ENCODE measurements at places on chromosomes 3 and 15.

DNA sequence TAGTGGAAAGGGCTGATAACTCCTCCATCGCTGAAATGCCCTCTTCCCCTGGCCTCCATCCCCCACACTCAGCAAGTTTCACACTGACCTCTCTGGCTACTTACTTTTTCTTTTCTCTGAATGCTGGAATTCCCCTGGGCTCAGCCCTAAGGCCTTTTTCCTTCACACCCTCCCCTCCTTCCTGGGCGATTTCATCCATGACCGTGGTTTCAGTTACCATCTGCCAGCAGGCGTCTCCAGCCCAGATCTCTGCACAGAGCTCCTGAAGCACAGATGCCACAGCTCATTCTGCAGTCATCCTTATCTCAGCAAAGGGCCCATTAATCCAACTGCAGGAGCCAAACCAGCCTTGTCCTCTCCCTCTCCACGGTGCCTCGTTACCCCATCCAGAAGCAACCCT, 114.0 kb downstream of the RFTN1 start:
- DNase-seq: no peak

GRCh38 chr15:64521201-64521600, 60.8 kb downstream of the ZNF609 start:
- DNase-seq: no peak

DNA sequence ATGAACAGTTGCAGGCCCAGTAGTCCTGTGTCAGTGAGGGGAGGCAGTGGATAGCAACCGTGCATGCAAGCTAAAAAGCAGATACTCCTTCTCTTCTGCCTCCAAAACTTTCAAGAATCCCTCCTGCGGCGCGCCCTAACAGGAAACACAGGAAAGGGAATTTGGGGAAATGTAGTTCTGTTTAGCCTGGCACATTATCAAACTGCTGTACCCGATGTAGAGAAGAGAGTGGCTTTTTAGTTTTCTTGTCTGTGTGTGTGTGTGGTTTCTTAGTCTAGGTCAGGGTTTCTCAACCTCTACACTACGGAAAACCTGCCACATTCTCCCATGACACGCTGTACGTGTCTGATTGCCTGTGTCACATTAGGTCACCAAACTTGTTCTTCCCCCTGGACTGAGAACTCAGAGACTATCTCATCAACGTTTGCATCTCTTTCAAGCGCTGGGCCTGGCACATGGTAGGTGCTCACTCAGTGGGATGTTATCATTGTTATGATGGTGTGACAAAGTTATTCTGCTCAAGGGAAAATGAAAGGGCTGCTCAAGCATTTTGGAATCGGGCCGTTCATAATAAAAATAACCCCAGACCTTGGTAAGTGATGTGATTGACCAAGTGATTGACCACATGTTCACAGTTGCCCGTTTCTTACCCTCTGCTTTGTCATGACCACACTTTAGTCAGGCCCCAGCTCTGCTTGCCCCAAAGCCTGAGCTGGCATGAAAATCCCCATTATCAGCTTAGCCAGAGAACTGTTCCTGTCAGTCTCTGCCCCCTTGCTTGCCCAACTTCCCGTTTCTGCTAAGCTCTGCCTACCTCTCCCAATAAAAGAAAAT, 33.2 kb downstream of the TM4SF4 start:
- no peak for DNase-seq

DNA sequence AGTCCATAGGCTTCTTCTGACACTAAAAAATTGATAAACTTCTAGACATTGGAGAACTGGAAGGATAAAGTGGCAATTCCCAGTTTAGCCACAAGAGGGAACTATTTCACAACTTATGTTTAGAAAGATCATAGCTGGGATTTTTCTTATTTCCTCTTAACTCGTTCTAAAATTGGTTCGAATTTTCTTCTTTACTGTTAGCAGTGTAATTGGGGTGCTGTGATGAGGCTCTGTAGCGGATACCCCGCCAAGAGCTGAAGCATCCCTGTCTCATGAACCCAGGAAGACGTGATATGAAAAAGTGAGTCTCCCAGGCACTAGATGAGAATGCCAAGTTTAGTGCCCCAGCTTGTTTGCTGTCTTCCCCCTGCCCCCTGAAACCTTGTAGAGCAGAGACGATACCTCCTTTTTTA, 85.1 kb downstream of the PDCD6IP start:
- DNase-seq: peak; percentile 6

GRCh38 chr15:77993374-77993911, 84.1 kb downstream of the TBC1D2B start:
- no peak for DNase-seq

- DNase-seq: no peak
Observed at GRCh38 chr15:88745696-88746095, 57.5 kb upstream of the ACAN start.

GRCh38 chr3:71926262-71926600, 141.3 kb upstream of the PROK2 start:
- DNase-seq: peak; percentile 46

DNA sequence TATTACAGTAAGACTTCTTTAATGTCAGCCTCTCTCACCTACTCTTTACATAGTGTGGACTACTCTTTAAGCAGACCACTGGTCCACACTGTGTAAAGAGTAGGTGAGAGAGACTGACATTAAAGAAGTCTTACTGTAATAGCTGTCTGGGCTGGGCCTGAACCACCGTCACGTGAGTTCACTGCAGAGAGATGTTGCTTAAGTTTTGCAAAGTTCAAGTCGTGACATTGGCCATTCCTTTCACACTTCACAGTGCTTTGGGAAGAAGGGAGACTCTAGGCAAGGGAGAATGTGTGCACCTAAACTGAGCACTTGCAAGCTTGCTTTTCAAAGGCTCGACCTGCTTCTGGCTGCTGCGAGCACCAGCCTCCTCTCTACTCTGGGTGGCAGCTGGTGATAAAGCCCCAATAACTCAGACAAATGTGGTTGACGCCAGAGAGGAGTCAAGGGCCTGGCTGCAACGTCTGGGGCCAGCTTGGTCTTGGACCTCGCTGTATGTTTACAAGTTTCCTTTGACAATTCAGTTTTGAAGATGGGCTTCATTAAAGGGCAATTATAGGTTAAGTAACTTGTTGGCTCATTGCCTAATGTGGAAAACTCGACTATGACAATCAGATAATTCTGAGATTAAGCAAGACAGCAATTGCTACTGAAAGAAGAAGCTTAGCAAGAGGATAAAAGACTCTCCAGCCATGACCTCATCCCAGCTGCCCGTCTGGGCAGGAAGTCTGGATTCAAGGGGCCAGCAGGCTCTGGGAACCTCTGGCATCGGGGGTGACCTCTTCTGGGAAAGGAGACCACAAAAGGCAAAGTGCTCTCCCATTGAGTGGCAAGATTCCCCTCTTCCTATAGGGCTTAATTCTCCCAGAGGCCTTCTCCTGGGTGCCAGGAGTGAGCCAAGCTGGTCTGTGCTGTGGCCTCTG, 242.1 kb upstream of the TLE3 start:
- DNase-seq: no peak

DNA sequence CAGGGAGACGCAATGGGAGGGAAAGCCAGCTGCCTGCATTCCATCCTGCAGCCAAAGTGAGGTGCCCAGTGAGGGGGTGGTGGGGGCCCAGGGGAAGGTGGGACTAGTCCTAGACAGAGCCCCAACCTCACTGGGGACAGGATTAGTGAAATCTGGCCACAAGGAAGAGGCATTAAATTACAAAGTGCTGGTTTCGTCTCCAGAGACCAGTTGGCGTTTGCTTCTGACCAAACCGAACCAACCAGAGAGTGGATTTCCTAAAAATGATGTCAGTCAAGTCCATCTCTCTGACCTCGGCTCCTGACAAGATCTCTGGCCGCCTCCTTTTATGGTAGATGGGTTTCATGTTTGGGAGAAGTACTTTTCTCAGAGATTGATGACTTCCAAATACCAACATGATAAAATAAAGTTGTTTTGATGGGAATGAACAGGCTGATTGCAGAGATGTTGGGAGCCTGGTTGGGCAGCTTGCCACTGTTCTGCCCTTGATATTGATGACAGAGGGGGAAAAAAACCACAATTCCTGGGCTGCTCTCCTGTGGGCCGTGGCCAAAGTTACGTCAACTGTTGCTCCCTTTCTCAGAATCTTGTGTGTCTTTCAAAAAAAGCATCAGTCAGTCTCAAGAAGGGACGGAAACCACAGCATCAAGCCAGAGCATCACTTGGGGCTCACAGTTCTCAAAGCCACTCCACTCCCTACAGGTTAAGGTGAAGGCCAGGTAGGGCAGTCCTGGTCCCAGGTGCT, 24.6 kb downstream of the ITGA11 start:
- no peak for DNase-seq

DNA sequence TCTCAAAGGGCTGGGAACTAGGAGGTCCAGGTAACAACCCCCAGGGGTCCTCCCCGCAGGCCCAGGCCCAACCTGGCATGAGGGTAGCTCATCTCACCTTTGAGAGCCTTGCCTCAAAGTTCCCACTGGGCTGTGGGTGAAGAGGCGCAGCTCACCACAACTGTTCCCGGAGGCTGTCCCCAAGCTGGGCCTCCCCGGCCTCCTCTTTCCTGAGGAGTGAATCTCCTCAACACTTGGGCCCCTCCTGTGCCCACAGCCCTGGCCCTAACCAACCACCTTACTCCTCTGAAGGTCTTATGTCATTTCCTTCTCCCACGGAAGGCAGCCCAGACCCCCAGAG, 27.5 kb upstream of the CORO2B start:
- DNase-seq: no peak

Measured in NCI-H526 treated with DMSO at 0.1 percent for 48 hours (cell line).